ENCODE measurements at places on chromosomes 7 and 10.

DNA sequence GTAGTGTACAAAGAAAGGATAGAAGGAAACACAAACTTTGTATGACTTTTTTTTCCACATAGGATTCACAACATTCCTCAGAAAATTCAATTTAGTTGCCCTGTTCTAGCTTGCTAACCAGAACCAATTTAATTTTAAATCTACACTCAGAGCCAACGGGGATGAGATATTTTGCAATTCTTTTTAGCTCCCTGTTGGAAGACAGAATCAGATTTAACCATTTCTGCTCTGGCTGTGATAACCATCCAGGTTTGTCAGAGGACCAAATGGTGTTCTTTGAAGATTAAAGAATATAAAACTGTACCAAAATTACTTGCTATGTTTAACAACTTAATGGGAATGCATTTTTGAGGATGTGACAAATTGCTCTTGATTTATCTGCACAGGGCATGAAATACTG lies 319.7 kb downstream of the HPSE2 start:
- no peak for DNase-seq

DNA sequence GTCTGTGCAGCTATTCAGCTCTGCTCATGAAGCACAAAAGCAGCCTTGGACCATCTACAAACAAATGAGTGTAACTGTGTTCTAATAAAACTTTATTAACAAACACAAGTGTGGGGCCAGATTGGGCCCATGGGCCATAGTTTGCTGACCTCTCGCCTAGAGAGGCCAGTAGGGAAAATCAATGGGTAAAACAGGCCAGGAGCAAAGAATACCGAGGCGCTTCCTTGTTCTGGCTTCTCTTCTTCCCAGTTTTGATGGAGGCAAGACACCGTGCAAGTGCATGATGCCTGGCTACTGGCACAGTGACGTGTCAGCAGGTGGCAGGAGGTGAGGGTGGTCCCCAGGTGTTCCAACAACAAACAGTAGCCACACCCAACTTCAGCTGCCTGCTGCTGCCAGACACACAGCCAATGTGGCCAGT lies 94.3 kb upstream of the SDK1 start:
- no peak for DNase-seq

DNA sequence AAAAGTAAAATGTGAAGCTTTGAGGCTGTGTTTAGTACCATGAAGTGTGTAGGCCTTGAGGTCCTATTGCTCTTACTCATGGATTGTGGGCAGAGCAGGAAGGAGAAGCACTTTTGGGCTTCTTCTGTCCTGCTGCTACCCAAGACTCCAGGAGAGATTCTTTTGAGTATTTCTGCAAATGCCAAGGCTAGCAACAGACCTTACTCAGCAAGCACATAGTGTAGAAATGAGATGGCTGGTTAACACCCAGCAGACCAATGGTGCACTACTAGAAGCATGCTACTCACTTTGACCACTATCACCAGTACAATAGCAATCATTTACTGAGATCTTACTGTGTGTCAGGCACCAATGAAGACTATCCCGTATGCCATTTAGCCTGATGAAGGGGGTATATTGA lies 3.2 kb downstream of the PLPP4 start:
- DNase-seq: no peak

- no peak for DNase-seq
Observed at GRCh38 chr10:45155784-45156183, 155.1 kb downstream of the ZNF22 start.

DNA sequence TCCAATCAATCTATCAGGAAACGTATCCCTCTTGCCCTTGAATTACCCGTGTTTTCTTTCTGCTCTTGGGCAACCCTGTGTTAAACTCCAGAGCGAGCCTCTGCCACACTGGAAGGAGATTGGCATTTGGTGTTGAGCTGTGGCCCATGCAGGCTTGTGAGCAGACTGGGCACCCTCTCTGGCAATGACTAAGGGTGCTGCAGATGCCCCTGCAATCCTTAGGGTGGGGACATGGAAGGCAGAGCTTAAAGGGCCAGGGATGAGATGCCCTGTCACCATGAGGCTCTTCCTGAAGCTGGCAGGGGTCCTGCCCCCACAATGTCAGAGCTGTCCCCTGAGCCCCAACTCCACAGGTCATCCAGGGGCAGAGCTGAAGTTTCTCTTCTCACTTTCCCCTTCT lies 19.5 kb upstream of the FAM180A start:
- no peak for DNase-seq

- no peak for DNase-seq
Observed at GRCh38 chr10:66929375-66929774, 3.5 kb downstream of the LRRTM3 start.

GRCh38 chr10:11685787-11686218 lies 56.4 kb upstream of the ECHDC3 start:
- DNase-seq: no peak

DNA sequence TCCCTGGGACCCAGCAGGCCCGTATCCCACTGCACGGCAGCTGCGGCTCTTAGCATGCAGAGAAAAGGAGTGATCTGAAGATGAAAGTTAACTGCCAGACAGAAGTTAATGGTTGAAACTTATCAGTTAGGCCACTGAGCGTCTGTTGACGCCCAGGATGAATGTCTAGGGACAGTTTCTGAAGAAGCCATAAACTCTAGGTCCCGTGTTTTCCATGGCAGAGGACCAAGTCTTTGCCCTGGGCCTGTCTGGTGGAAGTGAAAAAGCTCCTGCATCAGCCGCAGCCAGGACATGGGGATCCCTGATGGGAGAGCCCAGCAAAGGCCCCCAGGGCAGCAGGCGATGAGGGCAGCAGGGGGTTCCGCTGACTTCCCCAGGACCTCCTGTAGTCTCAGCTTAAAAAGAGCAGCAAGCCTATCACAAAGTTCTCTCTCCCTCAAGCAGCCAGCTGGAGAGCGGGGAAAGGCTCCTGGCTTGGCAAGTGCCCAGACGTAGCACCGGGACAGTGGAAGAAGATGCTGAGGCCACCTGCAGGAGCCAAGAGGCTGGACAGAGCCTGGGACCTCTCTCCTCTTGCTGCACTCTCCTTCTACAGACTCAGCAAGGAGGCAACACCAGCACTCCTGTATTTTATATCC lies 79.6 kb downstream of the TNS3 start:
- no peak for DNase-seq

DNA sequence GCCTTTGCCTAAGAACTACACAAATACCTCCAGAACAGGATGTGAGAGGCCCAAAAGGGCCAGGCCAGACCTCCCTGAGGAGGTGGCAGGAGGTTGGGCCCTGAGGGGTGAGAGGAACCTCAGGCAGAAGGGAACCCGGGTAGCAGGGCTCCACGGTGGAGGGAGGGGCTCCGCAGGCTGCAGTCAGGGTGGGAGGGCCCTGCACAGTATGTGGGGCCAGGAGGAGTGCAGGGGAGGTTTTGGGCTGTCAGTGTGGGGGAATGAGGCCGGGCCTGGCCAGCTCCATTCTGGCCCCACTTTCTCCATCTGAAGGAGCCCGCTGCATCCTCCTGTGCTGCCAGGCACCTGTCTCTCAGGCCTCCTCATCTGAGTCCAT lies 25.9 kb downstream of the DNAJB12 start:
- DNase-seq: no peak

- no peak for DNase-seq
Observed at GRCh38 chr10:90665905-90666662, 191.8 kb downstream of the HTR7 start.

DNA sequence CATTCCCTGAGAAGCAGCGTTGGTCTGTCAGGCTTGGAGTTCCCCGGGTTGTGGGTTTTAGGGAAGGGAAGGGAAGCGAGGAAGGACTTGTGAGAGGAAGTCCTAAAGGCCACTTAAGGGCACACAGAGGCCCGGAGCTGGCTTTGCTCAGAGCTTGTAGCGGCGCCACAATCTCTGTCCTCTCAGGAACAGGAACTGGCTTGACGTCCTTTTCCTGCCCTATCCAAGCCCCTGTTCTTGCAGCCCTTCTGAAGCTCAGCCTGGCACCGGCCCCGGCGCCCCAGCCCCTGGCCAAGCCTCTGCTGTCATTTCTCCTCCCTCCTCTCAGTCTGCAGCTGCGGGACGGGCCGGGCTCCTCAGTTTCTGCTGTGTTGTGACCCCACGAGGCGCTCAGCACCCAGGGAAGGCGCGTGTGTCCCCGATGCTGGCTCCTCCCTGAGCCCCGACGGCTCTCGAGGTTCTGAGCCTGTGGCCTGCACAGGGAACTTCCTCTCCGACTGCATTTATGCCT lies at the start of gene GIMAP8:
GIMAP8 (plus strand) TSS at position 140 of the 511 bp plus-strand sequence. CDS start 16,069 bp downstream, outside the sequence.
- no peak for DNase-seq

- no peak for DNase-seq
Observed at GRCh38 chr10:76353237-76353851, 921.9 kb downstream of the LRMDA start.

DNA sequence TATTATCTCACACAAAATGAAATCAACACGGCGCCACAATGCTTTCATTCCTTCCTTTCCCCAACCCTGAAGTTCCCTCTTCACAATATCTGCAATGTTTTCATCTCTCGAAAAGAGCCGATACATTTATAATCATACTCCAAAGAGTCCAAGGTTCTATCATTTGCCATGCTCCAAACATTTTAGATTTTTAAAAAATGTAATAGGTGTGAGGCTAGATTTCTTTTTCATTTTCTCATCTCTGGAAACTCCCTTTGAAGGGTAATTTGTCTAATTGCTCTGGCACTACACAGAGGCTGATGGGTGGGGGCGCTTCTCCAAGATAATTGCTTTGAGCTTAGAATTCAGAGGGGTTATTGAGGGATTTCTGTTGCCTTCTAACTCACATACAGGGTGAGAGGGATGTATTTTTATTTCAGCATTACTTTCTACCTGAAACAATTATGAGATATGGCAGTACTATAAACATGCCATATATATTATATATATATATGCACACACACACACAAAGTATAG lies 4.9 kb downstream of the DLX5 start:
- no peak for DNase-seq

DNA sequence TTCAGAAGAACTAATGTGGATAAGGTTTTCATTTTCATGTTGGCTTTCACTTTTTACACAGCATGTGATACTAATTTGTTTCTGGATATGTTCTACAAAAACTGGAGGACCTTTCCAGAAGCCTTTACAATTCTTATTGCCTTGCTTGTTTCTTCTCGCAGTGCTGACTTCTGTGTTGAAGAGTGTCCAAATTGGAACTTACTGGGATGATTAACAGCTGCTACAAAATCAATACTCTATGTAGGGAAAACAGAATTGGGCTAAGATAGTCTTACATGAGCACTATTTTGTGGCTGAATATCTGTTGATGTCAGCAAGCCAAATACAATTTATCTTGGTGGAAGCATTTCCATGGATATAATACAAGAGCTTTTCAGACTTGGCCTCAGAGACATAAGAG lies 351.2 kb downstream of the DGKB start:
- DNase-seq: no peak

DNA sequence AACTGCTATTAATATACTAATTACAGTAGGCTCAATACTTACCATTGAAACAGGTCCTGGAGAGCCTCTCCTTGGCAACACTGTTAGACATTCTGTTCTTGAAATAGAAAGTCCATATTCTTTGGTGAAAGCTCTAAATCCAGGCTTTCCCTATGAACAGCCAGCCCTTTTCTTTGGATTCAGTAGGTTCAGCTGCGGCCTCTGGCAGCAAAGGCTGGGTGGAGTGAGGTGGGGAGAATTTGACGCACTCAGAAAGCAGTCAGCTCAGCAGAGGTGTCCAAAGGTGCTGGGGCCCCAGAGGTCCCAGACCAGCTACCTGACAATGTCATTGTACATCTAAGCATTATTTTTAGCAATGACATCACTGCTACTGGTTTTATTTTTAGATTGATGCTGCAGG lies 146.1 kb downstream of the GRK5 start:
- no peak for DNase-seq

DNA sequence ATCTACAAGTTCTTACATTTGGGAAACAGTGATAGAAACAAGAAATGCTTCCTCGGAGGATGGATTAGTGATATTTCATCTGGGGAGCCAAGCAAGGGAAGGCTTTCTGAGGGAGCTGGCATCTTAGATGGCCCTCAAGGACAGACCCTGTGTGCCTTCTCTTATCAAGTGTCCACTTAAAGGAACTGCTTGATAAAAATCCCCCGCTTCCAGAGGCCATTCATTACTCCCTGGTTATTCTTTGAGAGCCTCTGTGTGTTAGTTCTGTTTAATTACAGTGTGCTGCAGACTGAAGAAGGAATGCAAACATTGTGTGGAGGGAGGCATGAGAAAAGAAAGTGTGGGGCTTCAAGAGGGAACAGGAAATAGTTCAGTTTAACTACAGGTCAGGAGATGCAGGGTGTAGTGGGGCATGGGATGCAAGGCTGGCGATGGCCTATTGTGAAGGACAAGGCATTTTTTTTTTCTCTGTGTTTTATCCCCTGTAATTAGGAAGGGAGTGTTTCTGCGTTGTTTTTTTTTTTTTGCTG lies 145.4 kb downstream of the SNX10 start:
- DNase-seq: no peak

- no peak for DNase-seq
Observed at GRCh38 chr10:1366322-1366691, 310.1 kb downstream of the WDR37 start.

- no peak for DNase-seq
Observed at GRCh38 chr10:21099291-21100062, 202.4 kb upstream of the NEBL start.

GRCh38 chr10:15200626-15201025 lies 32.1 kb upstream of the NMT2 start:
- DNase-seq: no peak

GRCh38 chr7:80734011-80734410 lies 95.6 kb downstream of the CD36 start:
- DNase-seq: no peak

GRCh38 chr7:15544050-15544449 lies 17.8 kb downstream of the AGMO start:
- DNase-seq: no peak

DNA sequence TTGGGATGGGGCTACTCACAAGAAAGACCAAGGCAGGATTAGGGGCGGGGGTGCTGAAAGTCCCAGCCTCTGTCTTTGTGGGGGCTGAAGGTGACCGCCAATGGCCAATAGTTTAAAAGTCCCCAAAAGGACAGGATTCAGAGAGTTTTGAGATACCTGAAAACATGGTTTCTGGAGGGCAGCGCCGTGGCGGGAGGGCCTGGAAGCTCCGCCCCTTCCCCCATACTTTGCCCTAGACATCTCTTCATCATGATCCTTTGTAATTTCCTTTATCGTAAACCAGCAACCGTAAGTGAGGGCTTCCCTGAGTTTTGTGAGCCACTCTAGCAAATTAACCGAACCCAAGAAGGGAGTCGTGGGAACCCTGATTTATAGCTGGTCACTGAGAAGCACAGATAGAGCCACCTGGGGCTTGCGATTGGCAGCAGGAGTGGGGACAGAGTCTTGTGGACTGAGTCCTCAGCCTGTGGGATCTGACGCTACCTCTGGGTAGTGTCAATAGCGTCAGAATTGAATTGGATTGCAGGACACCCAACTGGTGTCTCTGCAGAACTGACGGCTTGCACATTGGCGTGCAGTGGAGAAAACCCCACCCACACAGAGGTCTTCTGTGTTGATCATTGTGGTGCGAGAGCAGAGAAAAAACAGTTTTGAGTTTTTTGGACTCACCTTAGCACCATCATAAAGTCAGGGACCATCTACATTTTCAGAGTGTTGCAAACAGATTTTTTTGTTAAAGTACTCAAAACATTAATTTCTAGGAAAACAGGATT lies 169.3 kb downstream of the USP6NL start:
- no peak for DNase-seq

- no peak for DNase-seq
Observed at GRCh38 chr7:25845464-25845863, 306.5 kb upstream of the NFE2L3 start.

GRCh38 chr10:59622320-59623132 lies 87.1 kb downstream of the SLC16A9 start:
- DNase-seq: no peak
